ENCODE measurements at places on chromosomes 7 and 10. TPM values are rescaled to one million over a fixed set of nuclear protein-coding genes. Genes with fewer than 3 reads are reported as not detected.

The HMX3 gene
- polyA plus RNA-seq = not detected

The ATG9B gene
- polyA plus RNA-seq = 1.6 TPM

The TUBGCP2 gene
- polyA plus RNA-seq = 49.8 TPM

The ADAM22 gene
- polyA plus RNA-seq = 12.7 TPM

The CACNA2D1 gene
- 25.9 TPM for polyA plus RNA-seq

Measured in left renal pelvis (tissue), 4 donors.